ENCODE measurements at places on chromosomes 1 and 21. TPM values are rescaled to one million over a fixed set of nuclear protein-coding genes. Genes with fewer than 3 reads are reported as not detected.

The ANKRD45 gene
- 0.11 TPM for total RNA-seq

DNA sequence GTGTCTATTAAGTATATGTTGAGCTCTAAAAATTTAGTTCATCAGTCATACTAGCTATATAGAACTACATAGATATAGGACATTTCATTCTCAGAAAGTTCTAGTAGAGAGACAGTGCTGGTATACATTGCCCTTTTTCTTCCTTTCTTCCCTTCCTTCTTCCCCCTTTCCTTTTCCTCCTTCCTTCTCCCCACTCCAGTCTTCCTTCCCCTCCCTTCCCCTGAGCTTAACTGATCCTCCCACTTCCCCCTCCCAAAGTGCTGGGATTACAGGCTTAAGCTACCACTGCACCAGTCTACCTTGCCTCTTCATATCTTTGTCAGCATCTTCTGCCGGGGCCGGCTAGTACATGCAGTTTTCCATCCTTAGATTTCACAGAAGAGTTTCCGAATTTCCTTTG lies 12.1 kb downstream of the THRAP3 start:
- DNase-seq: no peak
- no peak overlapping the region for H3K4me3 ChIP-seq
- no peaks in the 10 kb centered on the region for H3K27me3 ChIP-seq

DNA sequence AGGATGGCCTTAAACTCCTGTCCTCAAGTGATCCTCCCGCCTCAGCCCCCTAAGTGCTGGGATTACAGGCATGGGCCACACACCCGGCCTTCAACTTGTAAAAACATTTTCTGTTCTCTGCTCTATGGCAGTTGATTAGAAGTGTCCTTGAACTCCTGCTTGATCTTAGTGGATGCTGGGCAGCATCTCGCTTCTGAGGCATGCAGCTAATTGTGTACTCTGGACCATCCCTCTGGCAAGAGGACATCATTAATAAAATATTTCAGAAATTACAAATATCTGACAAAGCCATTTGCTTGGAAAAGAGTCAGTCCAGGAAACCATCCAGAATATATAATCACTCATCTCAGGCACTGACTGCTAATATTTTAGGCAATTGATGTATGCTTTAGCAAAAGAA lies 8.1 kb downstream of the NGF start:
- H3K36me3 ChIP-seq: peaks cover 64% of the 10 kb centered on the region
- H3K27ac ChIP-seq: peak overlapping the region; percentile 97
- peaks cover 2% of the 10 kb centered on the region for H3K27me3 ChIP-seq
- DNase-seq: peak; percentile 67
- H3K4me3 ChIP-seq: peak overlapping the region; percentile 94

GRCh38 chr1:209172286-209172685 lies 411.2 kb upstream of the CAMK1G start:
- no peaks in the 10 kb centered on the region for H3K27me3 ChIP-seq
- H3K36me3 ChIP-seq: no peaks in the 10 kb centered on the region
- no peak for DNase-seq

The TOMM40L gene
- 13.6 TPM for total RNA-seq

The C8A gene
- total RNA-seq: not detected

The CXADR gene
- 0.28 TPM for total RNA-seq

The SEMA4A gene
- 0.83 TPM for total RNA-seq

- H3K4me3 ChIP-seq: no peak overlapping the region
- H3K27me3 ChIP-seq: peaks cover 5% of the 10 kb centered on the region
- no peaks in the 10 kb centered on the region for H3K4me1 ChIP-seq
Measured at GRCh38 chr1:171032822-171033702, 57.6 kb upstream of the FMO3 start.

- H3K4me3 ChIP-seq: no peak overlapping the region
- H3K36me3 ChIP-seq: peaks cover 44% of the 10 kb centered on the region
- peaks cover 99% of the 10 kb centered on the region for H3K4me1 ChIP-seq
- H3K27me3 ChIP-seq: no peaks in the 10 kb centered on the region
Measured at GRCh38 chr1:170695955-170696590, 32.1 kb downstream of the PRRX1 start.

- no peak for DNase-seq
- peaks cover 45% of the 10 kb centered on the region for H3K4me1 ChIP-seq
- H3K27ac ChIP-seq: no peak overlapping the region
- H3K27me3 ChIP-seq: peaks cover 2% of the 10 kb centered on the region
Measured at GRCh38 chr1:67675800-67676199, 9.2 kb upstream of the GADD45A start.

DNA sequence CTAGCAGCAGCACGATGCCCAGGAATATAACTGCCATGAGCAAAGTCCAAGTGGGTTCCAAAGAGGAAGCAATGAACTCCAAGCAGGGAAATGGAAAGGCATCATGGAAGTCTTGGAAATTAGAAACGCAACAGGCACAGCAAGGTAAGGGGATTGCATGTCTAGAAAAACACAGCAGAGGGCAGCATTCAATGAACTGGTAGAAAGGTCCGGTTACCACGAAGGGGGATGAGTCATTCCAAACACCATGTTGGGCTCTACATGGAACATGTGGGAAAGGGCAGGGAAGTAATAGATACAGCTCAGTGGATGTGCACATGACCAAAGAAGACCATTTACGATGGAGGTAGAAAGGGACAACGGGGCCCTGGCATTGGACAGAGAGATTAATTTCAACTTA lies 36.4 kb downstream of the RXRG start:
- H3K27me3 ChIP-seq: peaks cover 8% of the 10 kb centered on the region
- no peaks in the 10 kb centered on the region for H3K36me3 ChIP-seq
- H3K27ac ChIP-seq: no peak overlapping the region
- peak; percentile 18 for DNase-seq
- H3K4me1 ChIP-seq: no peaks in the 10 kb centered on the region

The NBPF26 gene
- total RNA-seq: 14.9 TPM

Measured in HFFc6 (cell line).